ENCODE measurements at places on chromosomes 3 and 15.

DNA sequence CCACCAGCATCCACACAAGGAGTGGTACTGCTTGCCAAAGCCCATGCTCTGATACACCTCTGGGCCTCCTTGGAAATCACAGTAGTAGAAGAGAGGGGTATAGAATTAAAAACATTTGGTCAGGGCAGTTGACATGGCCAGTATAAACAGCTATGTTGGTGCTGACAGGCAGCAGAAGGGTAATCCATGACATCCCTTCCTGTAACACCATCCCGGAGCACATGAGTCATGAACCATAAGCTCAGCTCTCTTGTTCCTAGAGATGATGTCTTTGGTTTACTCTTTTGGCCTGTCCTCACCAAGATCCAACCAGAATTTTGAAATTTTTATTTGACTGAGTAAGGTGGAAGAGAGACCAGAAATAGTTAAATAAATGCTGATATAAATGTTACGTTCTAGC, 132.6 kb upstream of the CTDSPL start:
- peak; percentile 5 for DNase-seq

DNA sequence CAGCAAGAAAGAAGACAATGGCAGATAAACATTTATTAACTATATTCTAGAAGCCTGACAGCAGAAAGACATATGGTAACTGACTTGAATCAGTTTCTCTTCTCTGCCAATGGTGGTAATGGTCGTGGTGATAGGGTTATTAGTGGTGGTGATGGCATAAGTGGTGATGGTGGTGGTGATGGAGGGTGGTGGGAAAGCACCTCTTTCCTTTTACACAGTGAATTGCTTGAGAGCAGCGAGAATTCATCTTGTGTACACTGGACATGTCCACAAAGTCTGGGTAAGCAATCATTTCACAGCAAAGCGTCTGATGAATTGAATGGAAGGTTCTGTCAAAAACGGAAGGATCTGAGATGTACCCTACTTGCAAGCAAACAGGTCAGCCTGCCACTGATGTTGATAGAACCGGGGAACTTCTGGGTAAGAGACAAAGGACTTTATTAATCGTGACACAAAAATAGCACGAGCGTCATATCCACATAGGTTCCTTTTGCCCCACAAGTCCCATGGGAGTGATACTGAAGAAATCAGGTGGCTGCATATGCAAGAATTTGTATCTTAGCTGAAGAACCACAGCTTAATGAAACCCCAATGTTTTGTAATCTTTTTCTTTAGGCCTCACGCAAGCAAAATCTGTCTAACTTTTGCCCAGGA, 23.5 kb upstream of the TBC1D5 start:
- DNase-seq, result no peak

GRCh38 chr3:127762787-127763105, 59.6 kb downstream of the MGLL start:
- no peak for DNase-seq

- no peak for DNase-seq
These were observed 252.5 kb downstream of the ISL2 start for GRCh38 chr15:76588811-76589747.

GRCh38 chr15:55721554-55722185, 21.3 kb downstream of the PRTG start:
- no peak for DNase-seq

- DNase-seq, result peak; percentile 19
These were observed 489 bp downstream of the HDGFL3 start for GRCh38 chr15:83207009-83207659.

GRCh38 chr3:34012102-34012461, 213.7 kb downstream of the PDCD6IP start:
- no peak for DNase-seq

- DNase-seq, result peak; percentile 46
These were observed 4.6 kb downstream of the BCL6 start for GRCh38 chr3:187740421-187741399.

DNA sequence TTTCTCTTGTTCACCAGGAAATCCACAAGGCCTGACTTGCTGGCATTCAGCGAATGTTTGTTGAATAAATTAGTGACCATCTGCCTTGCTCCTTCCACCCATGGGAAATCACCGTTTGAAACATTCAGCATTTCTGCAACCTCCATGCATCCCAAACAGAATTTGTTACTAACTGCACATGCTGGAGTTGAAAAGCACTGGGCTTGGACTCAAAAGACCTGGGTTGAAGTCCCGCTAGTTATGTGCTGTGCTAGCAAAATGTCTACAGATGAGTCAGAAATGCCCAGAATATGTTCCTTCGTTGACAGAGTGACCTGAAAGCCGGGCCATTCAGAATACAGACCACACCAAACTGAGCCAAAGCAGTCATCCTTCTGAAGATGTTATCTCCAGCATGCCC, 144.6 kb downstream of the ALDH1A2 start:
- no peak for DNase-seq

DNA sequence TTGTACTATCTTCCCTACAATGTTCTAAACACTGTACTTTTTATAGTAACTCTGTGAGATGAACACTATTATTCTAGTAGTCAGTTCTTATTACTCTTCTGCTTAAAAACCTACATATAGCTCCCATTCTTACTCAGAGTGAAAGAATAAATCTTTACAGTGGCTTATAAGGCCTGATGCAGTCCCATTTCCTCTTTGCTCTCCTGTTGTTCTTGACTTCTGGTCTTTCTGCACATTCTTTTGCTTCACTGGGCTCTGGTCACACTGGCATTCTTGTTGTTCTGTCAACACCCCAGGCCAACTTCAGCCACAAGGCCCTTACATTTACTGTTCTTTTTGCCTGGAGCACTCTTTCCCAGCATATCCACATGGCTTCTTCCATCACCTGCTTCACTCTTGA, 58.2 kb upstream of the TP63 start:
- DNase-seq, result peak; percentile 3

DNA sequence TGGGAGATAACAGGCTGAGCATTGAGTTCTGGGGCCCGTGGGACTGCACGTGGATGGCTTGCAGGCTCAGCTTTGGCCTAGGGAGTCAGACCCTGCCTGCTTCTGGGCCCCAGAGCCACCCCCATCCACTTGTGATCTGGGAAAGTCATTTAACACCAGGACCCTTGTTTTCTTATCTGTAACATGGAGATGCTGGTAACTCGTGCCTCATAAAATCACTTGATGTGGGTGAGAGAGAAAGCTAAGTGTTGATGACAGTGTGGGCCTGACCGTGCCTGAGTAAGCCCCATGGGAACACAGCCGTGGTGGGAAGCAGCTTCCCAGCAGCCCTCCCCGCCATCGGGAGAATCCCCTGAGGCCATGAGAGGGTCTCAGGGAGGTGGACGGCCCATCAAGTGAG, 378.1 kb downstream of the GABRB3 start:
- DNase-seq, result no peak

Data from foreskin melanocyte (primary cell).